ENCODE measurements at places on chromosomes 5 and 9.
A peak's percentile ranks its signal among the peaks of the same experiment; 100 is the strongest.

DNA sequence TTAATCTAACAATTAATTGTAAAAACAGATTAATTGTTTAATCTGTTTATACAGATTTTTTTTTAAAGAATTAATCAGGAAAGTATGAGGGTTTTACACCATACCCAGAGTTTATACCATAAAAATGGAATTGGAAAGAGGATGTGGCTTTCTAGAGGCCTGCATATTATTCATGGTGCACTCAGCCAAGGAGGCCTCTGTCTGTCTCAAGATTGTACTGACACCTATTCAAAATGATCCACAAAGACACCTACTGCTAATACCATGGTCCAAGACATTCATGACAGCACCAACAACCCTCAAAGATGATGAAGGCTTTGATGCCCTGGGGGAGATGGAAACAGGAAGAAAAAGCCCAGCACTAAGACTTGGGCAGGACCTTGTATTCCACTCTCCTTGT, 58.1 kb upstream of the MAST4 start:
- DNase-seq: no peak

GRCh38 chr5:108884736-108885135, 137.0 kb downstream of the FER start:
- no peak for DNase-seq

DNA sequence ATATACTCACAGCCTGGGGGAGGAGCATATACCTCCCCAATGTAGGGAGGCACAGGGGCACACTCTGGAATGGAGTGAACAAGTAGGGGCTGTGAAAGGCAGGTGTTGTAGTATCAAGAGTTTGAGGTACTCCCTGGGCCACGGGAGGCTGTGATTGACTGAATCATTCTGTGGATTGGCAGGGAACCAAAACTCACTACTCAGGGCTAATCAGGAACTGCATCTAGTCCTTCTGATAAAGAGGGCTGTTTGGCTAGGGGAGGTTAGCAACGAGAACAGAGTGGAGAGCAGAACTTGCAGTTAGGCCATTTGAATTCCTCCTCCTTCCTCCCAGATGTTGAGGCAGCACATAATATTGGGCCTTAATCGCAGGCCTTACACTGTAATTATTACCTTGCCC, 369.2 kb upstream of the MPDZ start:
- peak; percentile 4 for DNase-seq

- DNase-seq: no peak
Measured at GRCh38 chr9:77744841-77745430, 96.8 kb upstream of the GNA14 start.

DNA sequence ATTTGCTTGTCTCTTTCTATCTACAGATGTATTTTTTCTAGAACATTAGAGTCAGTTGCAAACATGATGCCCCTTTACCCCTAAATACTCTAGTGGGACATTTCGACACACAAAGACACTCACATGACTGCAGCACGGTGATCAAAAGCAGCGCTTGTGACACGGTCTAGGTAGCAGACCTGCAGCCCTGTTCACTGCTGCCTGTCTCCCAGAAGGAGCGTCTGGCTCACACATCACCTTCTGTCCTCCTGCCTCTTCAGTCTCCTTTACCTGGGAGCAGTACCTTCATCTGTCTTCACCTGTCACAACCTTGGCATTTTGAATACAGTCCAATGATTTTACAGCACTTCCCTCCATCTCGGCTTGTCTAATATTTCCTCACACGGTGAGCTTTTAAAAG, 51.9 kb upstream of the SH3PXD2B start:
- no peak for DNase-seq

DNA sequence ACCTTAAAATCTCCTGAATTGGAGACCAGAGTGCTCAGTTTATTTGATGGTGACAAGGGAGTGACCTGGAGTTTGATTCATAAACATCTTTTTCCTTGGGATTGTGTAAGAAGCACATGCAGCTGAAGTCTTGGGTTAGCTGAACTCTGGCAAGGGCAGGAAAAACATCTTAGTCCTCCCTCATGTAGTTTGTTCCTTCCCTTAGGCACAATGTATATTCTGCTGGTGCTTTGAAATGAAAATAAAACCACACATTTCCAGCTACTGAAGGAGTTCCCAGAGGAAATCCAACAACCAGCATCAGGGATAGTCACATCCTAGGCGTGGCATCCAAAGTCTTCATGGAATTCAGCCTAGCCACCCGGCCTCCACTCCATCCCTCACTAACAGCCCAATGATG, 95.2 kb upstream of the PAPPA start:
- no peak for DNase-seq

GRCh38 chr5:5752844-5753243, 330.4 kb downstream of the ICE1 start:
- DNase-seq: no peak

GRCh38 chr5:160525471-160526261, 104.0 kb downstream of the PTTG1 start:
- DNase-seq: no peak

DNA sequence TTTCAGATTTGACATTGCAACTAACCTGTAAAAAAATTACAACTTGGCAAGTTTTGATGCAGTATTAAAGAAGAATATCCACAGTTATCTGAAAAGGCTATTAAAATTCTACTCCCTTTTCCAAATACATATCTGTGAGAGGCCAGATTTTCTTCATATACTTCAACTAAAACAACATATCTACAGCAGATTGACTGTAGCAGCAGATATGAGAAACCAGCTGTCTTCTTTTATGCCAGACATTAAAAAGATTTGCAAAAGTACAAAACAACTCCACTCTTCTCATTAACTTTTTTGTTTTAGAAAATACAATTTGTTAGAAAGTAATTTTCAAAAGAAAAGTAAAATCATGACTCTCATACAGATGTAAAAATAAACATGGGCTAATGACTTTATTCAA, 281.1 kb upstream of the PCSK5 start:
- DNase-seq: no peak

DNA sequence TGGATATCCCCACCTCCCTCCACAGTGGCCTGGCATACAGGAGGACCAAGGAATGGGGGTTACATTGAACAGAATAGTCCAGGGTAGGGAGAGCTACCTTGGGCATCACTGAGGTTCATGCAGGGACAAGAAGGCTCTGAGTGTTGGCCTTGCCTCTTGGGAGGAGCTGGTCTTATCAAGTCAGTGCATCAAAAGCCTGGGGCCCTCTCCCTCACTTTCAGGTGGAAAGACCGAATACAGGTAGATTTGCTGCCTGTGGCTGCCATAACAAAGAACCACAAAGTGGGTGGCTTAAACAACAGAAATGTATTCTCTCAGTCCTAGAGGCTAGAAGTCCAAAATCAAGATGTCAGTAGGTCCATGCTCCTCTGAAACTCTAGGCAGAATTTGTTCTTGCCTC, 18.5 kb upstream of the ARSI start:
- no peak for DNase-seq

- DNase-seq: no peak
Measured at GRCh38 chr5:149778303-149779123, 48.4 kb downstream of the PPARGC1B start.

DNA sequence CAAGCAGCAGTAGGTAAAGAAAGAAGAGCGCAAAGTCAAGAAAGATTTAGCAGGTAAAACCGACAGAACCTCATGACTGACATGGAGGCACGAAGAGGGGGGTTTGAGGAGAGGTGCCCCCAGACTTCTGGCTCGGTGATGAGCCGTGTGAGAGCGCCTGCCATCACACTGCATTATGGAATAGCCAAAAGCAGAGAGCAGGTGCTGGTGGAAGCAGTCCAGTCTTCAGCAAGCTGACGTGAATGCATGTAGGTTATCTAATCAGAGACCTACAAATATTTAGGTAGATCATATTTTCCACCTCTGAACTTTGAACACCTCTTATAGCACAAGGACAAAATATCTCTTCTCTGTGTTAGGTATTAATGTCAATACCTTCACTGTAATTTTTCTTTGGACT, 68.4 kb downstream of the RNF130 start:
- DNase-seq: no peak

DNA sequence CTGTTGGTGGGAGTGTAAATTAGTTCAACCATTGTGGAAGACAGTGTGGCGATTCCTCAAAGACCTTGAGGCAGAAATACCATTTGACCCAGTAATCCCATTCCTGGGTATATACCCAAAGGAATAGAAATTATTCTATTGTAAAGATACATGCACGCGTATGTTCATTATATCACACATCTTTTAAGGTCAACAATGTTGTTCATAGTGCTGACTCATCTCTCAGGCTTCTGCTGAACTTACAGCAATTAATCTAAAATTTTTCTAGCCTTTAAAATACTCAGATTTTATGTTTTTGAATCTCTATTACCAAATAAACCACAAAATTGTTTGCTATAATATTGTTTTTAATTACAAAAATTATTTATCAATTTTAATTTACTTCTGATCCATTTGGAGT, 38.8 kb upstream of the ZNF618 start:
- DNase-seq: no peak

GRCh38 chr5:1497242-1497777, 26.4 kb downstream of the LPCAT1 start:
- DNase-seq: no peak

DNA sequence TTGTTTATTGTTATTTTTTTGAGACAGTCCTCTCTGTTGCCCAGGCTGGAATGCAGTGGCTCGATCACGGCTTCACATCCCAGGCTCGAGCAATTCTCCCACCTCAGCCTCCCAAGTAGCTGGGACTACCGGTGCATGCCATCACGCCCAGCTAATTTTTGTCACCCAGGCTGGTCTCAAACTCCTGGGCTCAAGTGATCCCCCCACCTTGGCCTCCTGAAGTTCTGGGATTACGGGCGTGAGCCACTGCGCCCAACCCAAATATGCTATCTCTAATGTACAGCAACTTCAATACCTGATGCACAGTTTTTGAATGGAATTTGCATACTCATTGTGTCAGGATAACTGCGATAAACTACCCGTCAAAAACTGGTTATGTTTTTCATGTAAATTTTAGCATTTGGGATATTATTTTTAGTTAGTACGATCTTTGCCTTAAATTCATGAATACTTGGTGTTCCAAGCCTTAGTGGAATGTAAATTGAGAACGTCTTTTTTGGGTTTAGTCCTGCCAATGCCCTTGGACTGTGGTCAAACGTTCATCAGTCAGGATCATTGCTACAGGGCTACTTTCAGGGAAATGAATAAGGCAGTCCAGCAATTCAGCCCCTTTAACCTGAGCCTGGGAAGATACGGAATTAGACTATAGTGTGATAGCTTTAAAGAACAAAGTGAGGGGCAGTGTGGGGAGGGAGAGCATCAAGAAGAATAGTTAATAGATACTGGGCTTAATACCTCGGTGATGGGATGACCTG, 4.4 kb downstream of the UGCG start:
- no peak for DNase-seq

GRCh38 chr5:79853676-79854418, 137.2 kb downstream of the MTX3 start:
- DNase-seq: no peak

- no peak for DNase-seq
Measured at GRCh38 chr5:55073211-55073610, 29.2 kb upstream of the GZMA start.

- DNase-seq: no peak
Measured at GRCh38 chr9:97559111-97559514, 57.6 kb downstream of the TMOD1 start.

GRCh38 chr5:159249158-159249557, 13.9 kb upstream of the UBLCP1 start:
- no peak for DNase-seq

DNA sequence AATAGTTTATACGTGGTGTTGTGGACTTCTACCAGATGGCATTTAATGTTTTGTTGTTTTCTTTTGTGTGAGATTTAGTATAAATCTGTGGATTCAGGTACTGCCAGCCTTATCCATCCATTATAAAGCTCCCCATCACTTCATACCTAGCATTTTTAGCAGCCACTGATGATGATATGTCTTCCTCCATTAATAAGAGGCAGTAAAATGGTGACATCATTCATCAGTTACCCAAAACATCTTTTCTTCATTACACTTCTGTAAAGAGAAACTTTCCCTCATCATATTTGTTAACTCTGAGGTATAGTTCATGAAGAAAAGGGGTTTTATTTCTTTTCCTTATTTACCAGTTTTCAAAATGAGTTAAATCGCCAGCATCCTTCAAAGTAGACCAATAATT, 19.4 kb downstream of the CHD1 start:
- no peak for DNase-seq

GRCh38 chr5:17019324-17019723, 83.2 kb upstream of the MYO10 start:
- DNase-seq: no peak

GRCh38 chr9:660227-660626, 181.3 kb upstream of the DMRT1 start:
- no peak for DNase-seq

GRCh38 chr9:2610985-2611384, 10.6 kb upstream of the VLDLR start:
- no peak for DNase-seq

GRCh38 chr9:117992006-117992405, 287.8 kb downstream of the TLR4 start:
- DNase-seq: peak; percentile 98

- DNase-seq: no peak
Measured at GRCh38 chr9:8400378-8400777, 600.8 kb upstream of the DMAC1 start.

- DNase-seq: peak; percentile 87
Measured at GRCh38 chr9:35748858-35749514, at the start of the genes GBA2 and RGP1. Gene GBA2, minus strand, starts transcription at chr9:35749228. Its CDS starts 524 bp downstream, at chr9:35748704. Gene RGP1, plus strand, starts transcription at chr9:35749287. Its CDS starts 469 bp downstream, at chr9:35749756.

GRCh38 chr5:58787987-58788386, 205.1 kb downstream of the RAB3C start:
- peak; percentile 79 for DNase-seq

- DNase-seq: no peak
Measured at GRCh38 chr5:137825165-137825564, 42.5 kb upstream of the MYOT start.

- no peak for DNase-seq
Measured at GRCh38 chr5:150758203-150758530, 650 bp downstream of the DCTN4 start.

DNA sequence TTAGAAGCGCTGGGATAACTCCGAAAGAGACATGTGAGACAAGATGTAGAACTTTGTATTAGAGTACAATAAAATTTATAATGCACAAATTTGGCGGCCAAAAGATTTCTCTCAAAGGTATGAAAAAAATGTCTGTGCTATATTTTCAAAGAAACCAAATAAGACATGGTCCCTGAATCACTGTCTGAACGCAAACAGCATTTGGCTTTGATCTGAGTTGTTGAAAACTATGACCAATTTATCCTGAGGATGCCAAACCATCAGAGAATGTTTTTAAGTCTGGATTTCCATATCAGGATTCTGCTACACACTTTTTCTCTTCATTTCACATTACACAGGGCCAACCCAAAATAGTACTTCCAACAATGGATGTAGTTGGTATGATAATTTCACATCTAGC, 9.9 kb upstream of the GLIS3 start:
- DNase-seq: no peak

GRCh38 chr9:71549023-71549422, 219.3 kb downstream of the CEMIP2 start:
- DNase-seq: no peak

Data from NCI-H2081 (cell line).